ENCODE measurements at places on chromosomes 3 and 15.

DNA sequence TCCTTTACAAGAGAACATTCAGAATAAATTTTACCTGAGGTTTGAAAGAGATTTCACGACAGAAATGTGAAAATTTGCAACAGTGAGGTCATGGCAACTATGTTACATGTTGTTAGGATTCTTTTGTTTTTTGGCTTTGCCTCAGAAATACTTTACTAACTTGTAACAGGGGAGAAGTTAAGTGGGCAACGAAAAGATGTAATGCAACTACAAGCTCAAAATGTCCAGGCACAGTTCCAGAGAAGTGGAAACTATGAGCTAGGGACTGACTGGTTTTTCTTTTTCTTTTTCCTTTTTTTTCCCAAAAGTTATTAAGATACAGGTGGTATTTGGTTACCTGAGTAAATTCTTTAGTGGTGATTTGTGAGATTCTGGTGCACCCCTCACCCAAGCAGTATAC, 111.5 kb upstream of the PPP2R3A start:
- no peak for ATAC-seq

DNA sequence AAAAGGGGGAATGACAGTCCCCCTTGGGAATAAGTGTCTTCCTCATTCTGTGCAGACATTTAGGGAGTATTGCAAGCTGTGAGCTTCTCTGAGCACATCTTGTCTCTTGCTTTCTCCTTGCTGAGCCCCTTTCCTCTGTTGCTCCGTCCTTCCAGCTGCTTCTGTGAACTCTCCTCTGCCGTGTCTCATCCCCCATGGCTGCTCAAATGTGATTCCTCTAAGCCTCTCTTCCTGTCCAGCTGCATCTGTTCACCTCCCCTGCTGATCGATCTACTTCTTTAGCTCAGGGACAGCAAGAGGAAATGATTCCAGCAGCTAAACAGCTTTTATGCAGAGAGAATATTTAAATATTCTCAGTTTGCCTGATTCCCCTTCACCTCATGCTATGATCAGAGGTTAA, 328.0 kb upstream of the DNAJC19 start:
- ATAC-seq, result no peak

DNA sequence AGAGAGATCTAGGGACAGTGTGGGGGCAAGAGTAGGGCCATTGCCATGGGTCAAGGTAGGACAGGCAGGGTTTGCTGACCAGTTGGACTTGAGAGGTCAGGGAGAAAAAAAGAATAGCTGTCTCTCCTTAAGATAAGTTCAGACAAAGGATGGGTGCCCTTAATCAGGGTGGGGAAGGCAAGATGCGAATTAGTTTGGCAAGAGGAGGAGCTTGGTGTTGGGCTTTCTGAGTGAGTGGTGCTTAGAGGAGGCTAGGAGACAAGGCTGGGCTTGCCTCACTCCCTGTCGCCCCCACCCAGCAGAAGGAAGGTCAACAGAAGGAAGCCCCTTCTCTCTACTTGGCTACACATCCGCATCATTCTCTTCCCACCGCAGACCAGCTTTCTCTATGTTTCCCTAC, 53.9 kb upstream of the CTDSPL start:
- ATAC-seq, result no peak

- ATAC-seq, result no peak
Measured at GRCh38 chr3:127445581-127446343, 144.8 kb downstream of the TPRA1 start.

DNA sequence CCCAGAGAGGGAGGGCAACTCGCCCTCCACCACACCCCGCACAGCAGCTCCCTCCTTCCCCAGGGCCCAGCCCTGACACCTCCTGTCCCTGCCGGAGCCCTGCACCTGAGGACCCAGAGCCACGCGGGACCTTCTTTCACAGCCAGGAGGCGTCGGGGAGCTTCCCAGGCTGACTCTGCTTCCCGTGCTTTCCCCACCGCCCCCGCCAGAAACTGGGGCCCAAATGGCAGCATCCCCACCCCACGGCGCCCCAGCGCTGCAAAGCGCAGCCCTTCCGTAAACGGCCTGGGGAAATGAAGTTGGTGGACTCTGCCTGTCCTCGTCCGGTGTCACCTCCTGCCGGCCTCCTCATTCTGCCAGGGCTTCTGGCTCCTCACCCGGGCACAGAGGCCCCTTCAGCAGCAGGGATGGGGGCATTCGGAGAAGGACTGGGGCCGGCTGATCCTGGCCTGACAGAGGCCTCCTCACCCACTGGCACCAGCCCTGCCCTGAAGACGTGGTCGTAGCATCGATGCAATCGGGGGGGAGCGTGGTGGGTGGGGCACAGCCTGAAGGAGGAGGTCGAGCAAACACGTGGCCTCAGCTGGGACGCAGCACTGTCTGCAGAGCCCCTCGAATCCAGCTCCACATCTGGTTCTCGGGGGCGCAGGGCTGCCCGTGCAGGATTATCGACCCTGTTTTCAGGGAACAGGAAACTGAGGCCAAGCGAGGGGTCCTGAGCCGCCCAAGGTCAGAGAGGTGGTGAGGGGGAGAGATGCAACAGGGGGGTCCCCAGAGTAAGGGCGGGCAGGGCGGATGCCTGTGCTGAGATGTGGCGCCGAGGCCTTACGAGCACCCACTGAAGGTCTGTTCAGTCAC, 235.4 kb downstream of the XXYLT1 start:
- peak; percentile 59 for ATAC-seq

DNA sequence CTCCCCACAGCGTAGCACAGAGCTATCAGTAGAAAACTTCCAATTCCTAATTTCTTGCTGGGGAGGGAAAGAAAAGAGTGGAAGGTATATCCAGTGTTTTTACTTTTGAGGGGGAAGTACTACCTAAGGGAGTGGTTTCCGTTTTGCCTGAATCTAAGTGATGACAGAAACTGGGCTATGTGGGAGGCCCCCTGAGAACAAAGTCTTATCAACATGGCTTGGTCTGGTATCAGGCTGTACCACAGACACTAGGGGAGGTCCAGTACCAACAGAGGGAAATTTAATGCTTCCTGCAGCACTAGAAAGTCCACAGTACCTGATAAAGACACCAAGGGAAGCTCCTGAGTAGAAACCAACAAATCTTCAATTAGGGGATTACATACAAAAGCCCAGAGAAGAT, 199.2 kb downstream of the IL5RA start:
- no peak for ATAC-seq

- ATAC-seq, result no peak
Measured at GRCh38 chr3:3074551-3075257, 35.5 kb downstream of the IL5RA start.

GRCh38 chr3:112811131-112811884, 35.4 kb downstream of the CD200R1L start:
- peak; percentile 85 for ATAC-seq

- ATAC-seq, result no peak
Measured at GRCh38 chr3:69319652-69320051, 66.2 kb downstream of the FRMD4B start.

- no peak for ATAC-seq
Measured at GRCh38 chr3:30048431-30048830, 558.0 kb upstream of the TGFBR2 start.

- peak; percentile 48 for ATAC-seq
Measured at GRCh38 chr15:56249092-56249491, 5.4 kb upstream of the RFX7 start.

DNA sequence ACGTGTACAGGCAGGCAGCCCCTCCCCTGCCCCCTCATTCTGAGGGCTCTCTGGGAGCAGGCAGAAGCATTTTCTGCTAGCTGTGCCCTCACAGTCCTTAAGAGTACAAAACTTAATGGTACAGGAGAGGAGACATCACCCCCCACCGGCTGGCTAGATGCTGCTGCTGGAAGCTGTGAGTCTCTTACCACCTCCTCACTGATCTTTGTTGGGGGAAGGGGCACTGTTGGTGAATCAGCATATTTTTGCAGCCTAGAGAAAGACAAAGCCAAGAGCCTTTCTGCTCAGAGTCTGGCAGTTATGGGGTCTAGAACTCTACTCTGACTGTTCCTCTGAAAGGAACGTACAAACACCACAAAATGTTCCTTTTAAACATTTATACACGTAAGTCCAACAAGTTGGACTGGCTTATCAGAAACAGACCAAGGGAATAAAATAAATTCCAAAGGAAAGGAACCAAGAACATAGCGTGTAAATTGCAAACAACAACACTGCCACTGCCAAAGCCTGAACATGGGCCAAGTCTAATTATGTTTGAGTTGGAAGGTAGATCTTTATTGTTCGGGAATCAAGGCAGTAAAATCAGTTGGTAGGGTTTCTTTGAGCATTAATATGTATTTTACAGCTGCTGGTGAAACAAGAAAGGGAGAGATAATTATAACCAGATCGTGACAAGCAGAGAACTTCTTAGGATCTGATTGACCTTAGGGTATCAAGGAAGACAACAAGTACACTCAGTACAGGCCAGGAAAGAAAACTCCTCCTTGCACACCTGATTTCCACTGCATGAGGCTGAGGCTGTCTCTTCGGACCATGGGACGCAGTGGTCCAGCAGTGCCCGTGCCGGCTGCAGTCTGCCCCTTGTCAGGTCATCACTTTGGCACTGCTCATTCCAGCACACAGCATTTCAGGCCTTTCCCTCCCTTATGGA, 27.4 kb downstream of the CLK3 start:
- ATAC-seq, result no peak

DNA sequence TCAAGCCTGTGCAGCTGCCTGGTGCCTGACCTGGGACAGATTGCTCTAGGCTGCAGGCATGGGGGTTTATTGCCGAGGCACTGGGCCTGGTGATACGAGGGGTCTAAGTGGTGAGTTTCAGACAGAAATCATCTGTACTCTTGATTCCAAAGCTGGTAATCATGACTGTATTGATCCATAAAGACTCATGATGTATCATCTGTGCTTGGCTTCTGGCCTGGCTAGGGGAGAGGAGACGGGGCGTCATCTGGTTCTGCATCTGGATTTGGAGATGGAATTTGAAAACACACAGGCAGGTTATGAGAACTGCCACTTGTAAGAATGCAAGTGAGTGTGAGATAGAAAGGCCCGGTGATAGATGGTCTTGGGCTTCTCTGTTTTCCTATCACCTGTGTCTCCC, 337.4 kb upstream of the C2CD4B start:
- no peak for ATAC-seq

DNA sequence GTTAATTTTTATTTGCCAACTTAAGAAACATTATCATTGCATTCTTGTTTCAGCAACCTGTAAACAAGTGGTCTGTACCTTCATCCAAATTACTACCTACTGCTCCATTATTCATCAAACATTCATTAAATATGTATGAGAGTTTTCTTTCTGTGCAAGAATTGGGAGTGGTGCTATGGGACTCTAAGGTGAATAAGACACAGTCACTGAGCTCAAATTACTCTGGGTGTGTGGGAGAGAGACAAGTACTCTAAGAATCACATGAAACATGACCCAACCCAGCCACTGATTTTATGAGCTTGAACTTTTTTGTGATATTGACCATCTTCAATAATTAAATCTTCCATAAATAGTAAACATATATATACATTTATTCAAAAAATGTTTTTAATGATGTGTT, 227.2 kb upstream of the TP63 start:
- no peak for ATAC-seq

DNA sequence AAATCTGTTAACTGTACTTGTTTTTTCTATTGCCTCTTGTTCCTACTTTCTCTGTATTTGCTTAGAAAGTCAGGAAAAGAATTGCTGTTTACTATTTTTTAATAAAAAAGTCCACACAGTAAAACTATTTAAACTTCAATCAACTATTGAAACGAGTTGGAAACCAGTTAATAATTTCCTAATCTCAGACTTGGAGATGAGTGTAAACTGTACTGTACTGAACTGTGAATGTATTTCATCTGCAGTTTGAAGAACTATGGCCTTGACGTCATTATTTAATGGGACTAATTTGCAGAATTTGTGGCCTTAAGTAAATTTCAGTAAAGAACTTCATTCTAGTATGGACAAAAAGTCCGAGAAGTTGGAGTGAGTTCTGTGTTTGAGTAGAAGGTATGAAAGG, 89.1 kb downstream of the LRRC28 start:
- ATAC-seq, result no peak

GRCh38 chr3:98962951-98963350, 61.5 kb upstream of the DCBLD2 start:
- ATAC-seq, result peak; percentile 54

DNA sequence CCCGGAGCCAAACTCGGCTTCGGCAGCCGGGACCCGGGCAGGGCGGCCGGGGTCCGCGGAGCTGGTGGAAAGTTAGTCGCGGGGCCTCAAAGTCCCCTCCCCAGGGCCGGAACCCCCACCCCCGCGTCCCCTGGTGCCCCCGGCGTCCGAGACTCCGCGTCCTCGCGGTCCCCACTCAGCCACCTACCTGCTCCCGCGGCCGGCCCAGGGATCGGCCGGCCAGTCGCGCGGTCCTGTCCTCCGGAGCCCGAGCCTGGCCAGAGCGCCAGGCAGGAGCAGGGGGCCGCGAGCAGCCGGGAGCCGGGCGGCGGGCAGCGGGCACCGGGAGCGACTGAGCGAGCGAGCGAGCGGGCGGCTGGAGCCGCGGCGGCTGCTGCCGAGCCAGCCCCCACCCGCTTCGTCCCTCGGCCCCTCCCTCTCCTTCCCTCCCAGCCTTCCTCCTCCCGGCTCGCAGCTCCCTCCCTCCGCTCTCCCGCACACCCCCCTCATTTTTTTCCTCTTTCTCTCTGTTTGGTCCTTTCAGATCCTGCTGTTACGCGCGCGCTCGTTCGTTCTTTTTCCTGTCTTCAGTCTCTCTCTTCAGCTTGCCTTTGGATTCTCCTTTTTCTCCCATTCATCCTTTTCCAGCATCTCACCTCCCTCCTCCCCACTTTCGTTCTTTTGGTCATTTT, at the start of gene MEGF11:
TSS of gene MEGF11 (minus strand) at position 333 of the 671 bp plus-strand sequence. CDS start 125,347 bp downstream, outside the sequence.
- peak; percentile 67 for ATAC-seq

- ATAC-seq, result peak; percentile 93
Measured at GRCh38 chr3:132535575-132536441, 61.3 kb upstream of the ACKR4 start.

GRCh38 chr3:66620296-66620695, 119.5 kb upstream of the LRIG1 start:
- no peak for ATAC-seq

- ATAC-seq, result peak; percentile 80
Measured at GRCh38 chr15:76866716-76867321, 38.3 kb downstream of the SCAPER start.

GRCh38 chr3:172980849-172981248, 160.2 kb downstream of the SPATA16 start:
- ATAC-seq, result no peak

DNA sequence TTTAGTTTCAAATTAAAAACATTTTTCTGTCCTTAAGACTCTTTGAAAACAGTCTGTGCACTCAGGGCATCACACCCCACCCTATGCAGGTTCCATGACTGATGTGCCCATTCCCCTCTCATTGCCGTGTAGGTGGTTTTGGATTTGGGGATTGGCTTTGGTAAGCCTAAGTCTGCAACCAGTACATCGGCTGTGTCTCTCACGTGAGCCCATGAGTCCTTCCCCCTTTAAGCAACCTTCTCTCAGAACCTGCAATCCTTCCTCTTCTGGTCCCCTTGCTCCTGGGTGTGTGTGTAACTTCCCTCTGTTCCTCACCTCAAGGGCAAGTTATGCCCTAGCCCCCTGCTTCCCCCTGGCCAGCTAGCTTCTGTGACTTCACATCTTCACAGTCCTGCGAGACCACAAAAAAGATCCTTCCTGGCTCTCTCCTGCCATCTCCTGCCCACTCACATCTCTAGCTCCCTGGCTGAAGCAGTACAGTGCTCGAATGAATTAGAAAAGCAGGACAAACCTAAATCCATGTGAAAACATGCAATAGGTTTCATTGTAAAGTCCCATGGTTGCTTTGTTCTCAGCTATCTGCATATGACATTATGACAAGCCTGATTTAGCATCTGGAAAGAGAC, 126.7 kb downstream of the UACA start:
- peak; percentile 95 for ATAC-seq

- peak; percentile 8 for ATAC-seq
Measured at GRCh38 chr3:23711916-23712494, 93.8 kb upstream of the UBE2E1 start.

- ATAC-seq, result no peak
Measured at GRCh38 chr3:183629546-183630301, 5.7 kb upstream of the KLHL24 start.

- no peak for ATAC-seq
Measured at GRCh38 chr3:59540696-59541095, 490.9 kb upstream of the CFAP20DC start.

Measured in SK-N-SH treated with all-trans-retinoic acid at 6 μM for 48 hours (cell line).